NCI-H460 (cell line): ENCODE measurements at places on chromosomes 7 and 10. TPM values are rescaled to one million over a fixed set of nuclear protein-coding genes. Genes with fewer than 3 reads are reported as not detected.
A peak's percentile ranks its signal among the peaks of the same experiment; 100 is the strongest.

DNA sequence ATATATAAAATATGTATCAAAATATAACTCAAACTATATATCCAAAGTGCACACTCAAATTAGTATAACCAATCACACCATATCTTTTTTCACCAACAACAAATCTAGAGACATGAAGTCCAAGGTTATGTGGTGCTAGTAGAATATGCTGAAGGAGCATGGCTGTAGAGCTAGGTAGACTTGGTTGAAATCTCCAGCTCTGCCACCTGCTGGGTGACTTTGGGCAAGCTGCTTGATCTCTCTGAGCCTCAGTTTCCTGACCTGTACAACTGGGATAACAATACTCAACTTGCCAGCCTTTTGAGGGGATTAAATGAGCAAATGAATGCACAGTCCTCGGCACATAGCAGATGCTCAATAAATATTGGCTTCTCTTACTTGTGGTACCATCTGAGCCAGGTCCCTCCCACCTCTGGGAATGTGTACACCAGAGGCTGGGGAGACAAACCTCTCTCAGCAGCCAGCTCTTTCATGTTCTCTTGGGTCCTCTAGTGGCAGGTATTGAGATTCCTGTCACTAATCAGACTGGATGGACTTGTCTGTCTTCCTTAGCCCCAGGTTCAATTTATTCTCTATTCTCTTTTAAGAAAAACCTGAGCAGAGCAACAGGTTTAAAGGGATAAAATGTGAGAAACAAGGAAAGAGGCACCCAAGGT, 94.3 kb upstream of the PDE1C start:
- peak; percentile 84 for DNase-seq

DNA sequence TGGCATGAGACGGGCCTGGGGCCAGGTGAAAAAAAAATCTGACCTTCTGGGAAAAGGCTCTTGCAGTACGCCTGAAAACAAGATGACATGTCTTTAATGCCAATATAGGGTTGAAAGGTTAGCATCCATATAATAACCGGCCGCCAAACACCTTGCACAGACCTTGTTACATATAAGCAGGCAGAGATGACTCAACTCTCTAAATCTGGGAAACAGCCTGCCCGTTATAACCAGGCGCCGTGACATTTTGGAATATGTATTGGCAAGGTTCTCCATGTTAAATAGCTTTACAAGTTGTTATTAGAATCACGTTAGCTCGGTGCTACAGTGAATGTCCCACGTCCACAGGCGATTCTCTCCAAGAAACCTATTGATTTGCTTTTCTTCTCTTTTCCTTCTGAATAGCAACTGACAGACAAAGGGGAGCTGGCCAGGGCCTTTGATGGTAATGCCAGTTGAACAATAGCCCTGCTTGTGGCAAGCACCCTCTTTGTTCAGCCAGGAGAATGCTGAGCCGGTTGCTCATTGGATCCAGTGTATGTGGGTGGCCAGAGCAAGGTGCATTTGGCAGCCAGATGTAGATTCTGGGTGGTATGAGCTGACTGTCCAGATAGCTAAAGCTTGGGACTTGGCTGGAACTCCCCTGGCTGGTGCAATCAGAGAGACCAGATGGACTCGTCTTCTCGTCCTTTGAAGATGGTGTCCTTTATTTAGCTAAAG, 80.1 kb upstream of the AUTS2 start:
- DNase-seq = no peak

TAS2R5 gene
- total RNA-seq = 0.50 and 0.66 TPM in 2 replicates

MMD2 gene
- total RNA-seq = not detected in 2 replicates

BEND7 gene
- 11.6 and 12.4 TPM in 2 replicates for total RNA-seq
